Left renal cortex interstitium (tissue), 4 donors: ENCODE measurements at places on chromosomes 5 and 9.

GRCh38 chr9:70112981-70113380 lies 69.3 kb downstream of the MAMDC2 start:
- DNase-seq = no peak

DNA sequence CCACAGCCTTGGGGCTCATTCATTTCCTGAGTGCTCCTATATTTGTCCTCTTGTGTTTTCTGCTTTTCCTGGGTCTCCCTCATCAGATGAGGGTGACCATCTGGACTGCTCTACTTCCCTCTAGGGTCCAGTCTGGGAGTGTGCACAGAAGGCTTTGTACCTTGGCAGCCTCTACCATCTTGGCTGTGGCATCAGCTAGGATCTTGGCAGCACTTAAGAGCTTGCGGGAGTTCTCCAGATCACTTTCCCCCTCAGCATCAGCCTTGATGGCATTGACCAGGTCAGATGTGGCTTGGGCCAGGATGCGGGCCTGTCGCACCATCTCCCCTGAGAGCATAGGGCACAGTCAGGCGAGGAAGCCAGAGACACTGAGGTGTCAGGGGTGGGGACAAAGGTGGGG lies 15.8 kb downstream of the TLN1 start:
- no peak for DNase-seq

- no peak for DNase-seq
Observed at GRCh38 chr9:27653246-27653645, 80.0 kb upstream of the C9orf72 start.

DNA sequence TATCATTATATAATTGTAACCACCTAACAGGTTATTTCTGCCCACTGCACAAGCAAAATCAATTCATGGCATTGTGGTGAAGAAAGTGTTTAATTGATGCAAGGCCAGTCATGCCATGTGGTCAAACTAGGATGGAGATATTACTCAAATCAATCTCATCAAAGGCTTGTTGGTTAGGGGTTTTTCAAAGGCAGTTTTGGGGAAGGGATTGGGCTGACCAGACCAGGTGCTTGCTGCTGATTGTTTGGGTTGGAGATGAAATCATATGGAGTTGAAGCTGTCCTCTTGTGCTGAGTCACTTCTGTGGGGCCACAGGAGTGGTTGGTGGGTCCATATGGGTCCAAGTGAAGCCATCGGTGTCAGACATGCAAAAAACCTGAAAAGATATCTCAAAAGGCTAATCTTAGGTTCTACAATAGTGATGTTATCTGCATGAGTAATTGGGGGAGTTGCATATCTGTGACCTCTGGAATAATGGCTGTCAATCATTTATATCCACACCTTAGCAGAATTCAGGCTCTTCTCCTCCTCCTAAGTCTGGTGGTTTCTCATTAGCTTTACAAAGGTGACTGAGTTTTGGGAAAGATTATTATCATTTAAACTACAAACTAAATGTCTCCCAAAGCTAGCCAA lies 44.9 kb downstream of the HMGCS1 start:
- no peak for DNase-seq

DNA sequence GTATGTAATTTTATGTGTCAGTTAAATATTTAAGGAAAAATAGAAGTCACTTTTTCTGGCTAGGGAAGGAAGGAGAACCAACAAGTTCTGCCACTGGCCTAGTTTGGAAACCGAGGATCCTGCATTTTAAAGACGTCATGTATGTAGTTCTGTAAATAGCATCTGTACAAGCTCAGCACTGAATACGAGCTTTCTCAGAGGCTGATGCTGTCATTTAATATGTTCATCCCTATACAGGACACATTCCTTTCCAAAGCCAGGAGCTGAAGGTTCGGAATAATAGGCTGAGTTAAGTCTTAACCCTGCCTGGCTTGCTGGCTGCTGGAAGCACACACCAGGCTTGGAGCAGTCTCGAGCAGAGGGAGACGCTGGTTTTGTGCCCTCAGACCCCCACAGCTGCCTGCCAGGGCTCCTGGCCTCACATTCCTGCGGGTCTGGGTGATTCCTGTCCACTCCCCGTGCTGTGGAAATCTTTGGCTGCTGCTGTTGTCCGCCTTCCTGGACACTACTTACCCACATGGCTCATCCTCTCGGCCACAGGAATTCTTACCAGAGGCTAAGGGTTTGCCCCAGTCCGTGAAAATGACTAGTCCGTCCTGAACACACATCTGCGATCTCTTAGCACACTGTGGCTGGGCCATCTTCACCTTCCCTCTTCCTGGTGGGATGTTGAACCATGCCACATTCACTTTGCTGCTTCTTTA lies 36.6 kb downstream of the SLC46A2 start:
- DNase-seq = no peak

- DNase-seq = no peak
Observed at GRCh38 chr9:109401169-109401989, 80.5 kb upstream of the EPB41L4B start.

DNA sequence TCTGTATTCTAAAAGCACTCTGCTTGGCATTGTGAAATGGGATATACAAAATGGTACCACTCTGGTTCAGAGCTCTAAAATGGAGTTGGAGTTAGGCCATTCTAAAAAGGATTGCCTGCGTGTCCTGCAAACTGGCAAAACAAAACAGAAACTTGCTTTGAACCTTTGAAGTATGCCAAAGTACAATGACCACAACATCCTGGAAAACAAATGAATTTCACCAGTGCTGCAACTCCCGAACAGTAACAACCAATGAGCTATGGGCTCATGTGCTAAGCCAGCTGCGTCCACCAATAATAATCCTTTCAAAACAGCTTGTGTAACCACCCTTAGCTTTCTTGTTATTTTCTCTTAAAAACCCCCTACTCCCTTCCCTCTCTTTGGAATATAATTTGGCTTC lies 88.4 kb upstream of the CXCL14 start:
- DNase-seq = no peak

DNA sequence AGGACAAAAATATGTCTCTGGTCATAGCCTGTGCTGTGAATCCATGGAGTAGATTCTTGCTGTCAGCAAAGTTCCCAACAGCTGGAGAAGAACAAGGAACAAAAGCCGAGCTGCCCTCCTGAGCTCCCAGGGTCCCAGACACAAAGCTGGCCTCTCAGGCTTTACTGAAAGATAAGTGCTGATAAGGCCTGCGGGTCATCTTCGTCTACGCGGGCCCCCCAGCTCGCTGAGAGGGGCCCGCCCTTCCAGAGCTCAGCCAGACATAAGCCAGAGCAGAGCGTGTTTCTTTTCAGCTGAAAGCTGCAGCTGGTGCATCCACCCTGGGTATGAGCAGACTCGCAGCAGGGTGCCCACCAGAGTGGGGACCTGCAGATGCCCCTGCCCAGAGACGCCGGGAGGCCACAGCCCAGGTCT lies 84.7 kb downstream of the HSD17B3 start:
- DNase-seq = no peak

GRCh38 chr5:32038523-32038922 lies 135.6 kb downstream of the GOLPH3 start:
- DNase-seq = no peak
